ENCODE measurements at places on chromosomes 2 and 18. TPM values are rescaled to one million over a fixed set of nuclear protein-coding genes. Genes with fewer than 3 reads are reported as not detected.

The IL1F10 gene
- not detected for polyA plus RNA-seq

The RAB6D gene
- polyA plus RNA-seq = 0.03 TPM

The PRSS56 gene
- polyA plus RNA-seq = not detected

The RGPD3 gene
- polyA plus RNA-seq = 0.11 TPM

The QPCT gene
- polyA plus RNA-seq = 4.3 TPM

The NDUFB3 gene
- polyA plus RNA-seq = 73.3 TPM

The EPG5 gene
- polyA plus RNA-seq = 2.9 TPM

The ALPG gene
- polyA plus RNA-seq = not detected

The TTR gene
- polyA plus RNA-seq = 223 TPM

The ZBTB7C gene
- polyA plus RNA-seq = 0.53 TPM

The IMPA2 gene
- polyA plus RNA-seq = 271 TPM
